T-cell (primary cell): ENCODE measurements at places on chromosomes 2 and 18.

- H3K4me3 ChIP-seq: no peak overlapping the region
- H3K27me3 ChIP-seq: peaks cover 37% of the 10 kb centered on the region
- H3K27ac ChIP-seq: no peak overlapping the region
- H3K4me1 ChIP-seq: no peaks in the 10 kb centered on the region
Measured at GRCh38 chr2:10971888-10972260, 60.1 kb downstream of the KCNF1 start.

GRCh38 chr18:67260841-67261240 lies 255.7 kb downstream of the DSEL start:
- peaks cover 11% of the 10 kb centered on the region for H3K4me1 ChIP-seq
- H3K27me3 ChIP-seq: no peaks in the 10 kb centered on the region
- no peak overlapping the region for H3K27ac ChIP-seq
- no peaks in the 10 kb centered on the region for H3K36me3 ChIP-seq
- H3K4me3 ChIP-seq: no peak overlapping the region

DNA sequence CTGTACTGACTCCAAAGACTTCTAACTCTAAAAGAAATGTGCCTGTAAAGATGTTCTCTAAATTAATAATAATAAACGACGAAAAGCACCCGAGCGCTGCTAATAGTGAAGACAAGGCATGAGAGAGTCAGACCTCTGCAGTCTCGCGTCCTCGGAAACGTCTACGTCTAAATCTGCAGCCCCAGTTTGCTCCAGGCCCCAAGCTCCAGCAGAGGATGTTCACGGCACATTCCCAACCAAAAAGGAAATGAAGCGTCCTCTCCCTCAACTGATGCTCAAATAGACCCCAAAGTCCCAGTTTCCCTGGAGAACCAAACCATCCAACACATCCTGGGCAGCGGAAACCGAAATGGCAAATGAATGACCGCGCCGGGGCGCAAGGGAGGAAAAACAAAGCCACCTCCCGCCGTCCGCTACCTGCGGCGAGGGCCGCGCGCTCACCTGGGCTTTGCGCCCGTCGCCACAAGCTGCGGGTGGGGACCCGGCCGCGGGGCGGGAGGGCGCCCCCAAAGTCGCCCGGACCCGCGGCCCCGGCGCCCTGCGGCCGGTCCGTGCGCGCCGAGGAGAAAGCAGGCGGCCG lies 47.1 kb upstream of the CCDC150 start:
- no peak overlapping the region for H3K27ac ChIP-seq
- H3K4me1 ChIP-seq: peaks cover 8% of the 10 kb centered on the region
- no peaks in the 10 kb centered on the region for H3K36me3 ChIP-seq
- no peak for DNase-seq
- H3K4me3 ChIP-seq: no peak overlapping the region

- no peaks in the 10 kb centered on the region for H3K27me3 ChIP-seq
- no peak overlapping the region for H3K4me3 ChIP-seq
- no peak overlapping the region for H3K27ac ChIP-seq
- no peak for DNase-seq
- no peaks in the 10 kb centered on the region for H3K36me3 ChIP-seq
- H3K4me1 ChIP-seq: no peaks in the 10 kb centered on the region
Measured at GRCh38 chr18:6741232-6741663, 11.7 kb downstream of the ARHGAP28 start.

DNA sequence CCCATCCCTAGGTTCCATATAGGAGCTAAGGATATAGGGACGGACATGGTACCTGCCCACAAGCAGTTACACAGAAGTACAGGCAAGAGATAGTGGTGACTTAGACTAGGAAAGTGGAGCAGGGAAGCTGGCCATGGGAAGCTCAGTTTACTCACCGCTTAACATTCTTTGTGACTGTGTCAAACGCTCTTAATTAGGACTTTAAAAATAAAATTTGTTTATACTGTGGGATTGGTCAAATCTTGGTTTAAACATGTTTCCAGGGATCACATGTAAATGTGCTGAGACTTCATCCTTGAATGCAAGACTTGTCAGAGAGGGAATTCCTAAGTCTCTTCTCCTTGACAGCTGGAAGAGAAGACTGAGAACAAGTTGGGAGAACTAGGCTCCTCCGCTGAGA lies 107.3 kb downstream of the MTCL1 start:
- H3K27me3 ChIP-seq: peaks cover 3% of the 10 kb centered on the region
- no peaks in the 10 kb centered on the region for H3K36me3 ChIP-seq
- DNase-seq: no peak
- H3K27ac ChIP-seq: no peak overlapping the region
- H3K4me3 ChIP-seq: no peak overlapping the region
- H3K4me1 ChIP-seq: peaks cover 7% of the 10 kb centered on the region

DNA sequence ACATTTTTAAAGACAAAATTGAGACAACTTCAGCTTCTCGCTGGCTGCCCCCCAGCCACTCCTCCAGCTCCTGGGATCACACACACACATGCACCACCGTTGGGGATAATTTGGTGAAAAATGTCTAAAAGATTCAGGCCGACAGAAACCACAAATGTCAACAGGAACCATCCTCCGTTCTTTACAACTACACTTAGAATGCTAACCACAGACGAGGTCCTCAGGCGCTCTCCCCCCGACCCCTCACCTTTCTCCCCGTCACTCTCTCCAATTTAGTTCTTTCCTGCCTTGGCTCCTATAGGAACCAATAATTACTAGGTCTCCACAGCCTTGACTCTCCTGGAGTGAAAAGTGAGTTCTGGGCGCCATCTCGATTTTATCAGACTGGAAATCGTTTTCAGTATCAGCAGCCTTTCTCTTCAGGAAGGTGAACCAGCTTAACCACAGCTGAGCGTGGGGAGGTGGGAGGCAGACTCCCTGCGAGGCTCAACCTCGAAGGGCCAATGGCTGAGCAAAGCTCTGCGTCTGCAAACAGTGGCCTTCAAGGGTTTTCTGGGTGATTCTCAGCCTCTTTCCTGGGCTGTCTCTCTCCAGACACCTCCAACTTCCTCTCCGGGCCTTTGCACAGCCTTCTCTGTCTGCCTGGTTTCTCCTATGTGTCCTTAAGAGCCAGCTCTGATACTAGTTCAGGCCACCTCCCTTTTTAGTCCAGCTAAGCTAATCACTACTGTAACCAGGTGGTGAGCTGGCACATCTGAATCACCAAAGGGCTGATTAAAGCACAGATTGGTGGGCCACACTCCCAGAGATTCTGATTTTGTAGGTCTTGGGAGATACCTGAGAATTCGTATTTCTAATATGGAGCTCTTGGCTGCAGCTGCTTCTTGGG lies 115.7 kb upstream of the COPS8 start:
- peak overlapping the region; percentile 1 for H3K4me3 ChIP-seq
- DNase-seq: peak; percentile 40
- no peaks in the 10 kb centered on the region for H3K36me3 ChIP-seq
- H3K4me1 ChIP-seq: peaks cover 31% of the 10 kb centered on the region

GRCh38 chr2:3345621-3346020 lies 32.0 kb downstream of the EIPR1 start:
- H3K27me3 ChIP-seq: no peaks in the 10 kb centered on the region
- no peaks in the 10 kb centered on the region for H3K4me1 ChIP-seq
- no peak overlapping the region for H3K27ac ChIP-seq
- no peak overlapping the region for H3K4me3 ChIP-seq
- DNase-seq: no peak

DNA sequence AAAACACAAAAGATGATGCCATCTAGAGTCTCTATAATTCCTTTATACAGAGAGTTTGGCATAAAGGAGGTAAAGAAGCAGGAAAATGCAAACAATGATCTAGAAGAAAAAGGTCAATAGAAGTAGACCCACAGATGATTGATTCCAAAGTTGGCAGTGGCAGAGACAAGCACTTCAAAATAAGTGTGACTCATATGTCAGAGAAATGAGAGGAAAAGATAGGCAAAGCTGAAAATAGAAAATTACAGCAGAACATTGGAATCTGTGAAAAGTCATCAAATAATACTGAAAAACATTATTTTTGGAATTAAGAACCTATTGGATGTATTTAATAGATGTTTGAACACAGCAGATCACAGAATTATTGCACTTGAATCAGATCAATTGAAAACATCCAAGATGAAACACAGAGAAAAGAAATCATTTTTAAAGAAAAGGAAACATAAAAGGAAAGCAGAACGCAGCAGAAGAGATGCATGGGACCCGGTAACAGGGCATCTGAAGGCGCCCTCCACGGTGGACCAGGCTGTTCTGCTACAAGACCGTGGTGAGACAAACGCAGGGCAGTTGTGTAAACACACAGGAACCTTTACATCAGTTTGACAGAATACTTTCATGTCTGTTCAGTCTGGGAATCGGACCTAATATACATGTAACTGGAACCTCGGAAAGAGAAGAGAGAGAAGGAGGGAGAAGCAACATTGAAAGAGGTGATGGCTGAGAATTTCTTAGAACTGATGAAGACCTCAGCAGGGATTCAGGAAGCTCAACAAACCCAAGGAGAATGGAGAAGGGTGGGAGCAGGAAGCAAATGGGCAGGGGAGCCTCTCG lies 74.6 kb upstream of the GPC1 start:
- no peak overlapping the region for H3K4me3 ChIP-seq
- H3K27me3 ChIP-seq: peaks cover 23% of the 10 kb centered on the region
- no peak overlapping the region for H3K27ac ChIP-seq
- no peaks in the 10 kb centered on the region for H3K4me1 ChIP-seq
- no peak for DNase-seq

GRCh38 chr2:215529271-215529670 lies 93.4 kb upstream of the FN1 start:
- no peak overlapping the region for H3K27ac ChIP-seq
- H3K4me3 ChIP-seq: no peak overlapping the region
- H3K4me1 ChIP-seq: no peaks in the 10 kb centered on the region
- no peak for DNase-seq

DNA sequence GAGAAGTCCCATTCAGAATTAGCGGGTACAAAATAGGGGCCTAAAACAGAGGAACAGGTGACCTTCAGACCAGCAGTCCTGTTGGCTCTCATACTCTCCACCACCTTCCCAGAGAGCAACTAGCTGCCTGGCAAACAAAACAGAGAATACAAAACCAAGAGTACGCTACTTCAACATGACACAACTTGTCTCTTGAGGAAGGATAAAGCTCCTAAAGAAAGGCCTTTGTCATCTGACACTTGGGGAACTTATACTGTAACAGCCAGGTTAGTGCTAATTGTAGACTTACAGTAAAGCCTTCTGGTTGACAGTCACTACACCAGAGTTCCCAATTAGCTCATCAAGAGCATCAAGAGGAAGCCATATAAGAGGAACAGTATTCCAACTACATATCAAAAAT lies 282.1 kb upstream of the NT5C1B start:
- no peaks in the 10 kb centered on the region for H3K4me1 ChIP-seq
- H3K27me3 ChIP-seq: no peaks in the 10 kb centered on the region
- H3K4me3 ChIP-seq: no peak overlapping the region
- no peak overlapping the region for H3K27ac ChIP-seq
- DNase-seq: no peak
- H3K36me3 ChIP-seq: no peaks in the 10 kb centered on the region

DNA sequence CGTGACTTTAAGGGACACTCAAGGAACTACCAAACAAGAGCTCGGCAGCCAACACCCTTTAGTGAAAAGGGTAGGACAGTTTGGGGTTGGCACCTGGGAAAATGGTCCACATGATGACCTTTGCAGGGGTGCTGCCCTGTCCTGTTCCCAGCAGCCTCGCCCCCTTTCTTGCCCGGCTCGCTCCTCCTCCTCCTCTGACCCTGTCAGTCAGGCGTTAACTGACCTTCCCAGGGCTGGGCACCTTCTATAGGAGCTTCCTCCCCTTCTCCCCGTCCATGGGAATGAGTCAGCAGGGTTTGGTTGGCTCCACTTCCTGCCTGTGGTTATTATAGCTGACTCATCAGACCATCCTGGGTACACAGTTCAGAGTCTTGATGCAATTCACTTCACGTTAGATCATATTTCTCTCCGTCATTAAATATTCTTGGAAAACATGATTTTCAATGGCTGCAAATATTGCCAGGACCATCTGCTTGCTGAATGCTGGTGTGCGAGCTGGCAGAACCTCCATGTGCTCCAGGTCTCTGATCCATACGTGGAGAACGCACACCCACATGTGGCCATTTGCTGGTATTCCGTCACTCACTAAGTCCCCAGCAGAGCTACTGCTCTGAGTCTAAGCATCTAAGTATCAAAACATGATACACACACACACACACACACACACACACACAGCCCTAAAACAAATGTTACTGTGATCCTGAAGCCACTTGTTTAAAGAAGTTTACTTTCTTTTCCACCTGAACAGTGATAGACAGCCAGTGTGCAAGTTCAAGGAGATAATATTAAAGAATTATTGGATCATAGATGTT lies 185.0 kb downstream of the ANAPC1 start:
- no peak overlapping the region for H3K4me3 ChIP-seq
- no peaks in the 10 kb centered on the region for H3K36me3 ChIP-seq
- H3K4me1 ChIP-seq: peaks cover 19% of the 10 kb centered on the region

- DNase-seq: no peak
- no peak overlapping the region for H3K4me3 ChIP-seq
- no peaks in the 10 kb centered on the region for H3K27me3 ChIP-seq
- H3K36me3 ChIP-seq: no peaks in the 10 kb centered on the region
Measured at GRCh38 chr2:37764739-37765138, 93.3 kb upstream of the CDC42EP3 start.

GRCh38 chr2:174670446-174670845 lies 72.8 kb upstream of the WIPF1 start:
- peaks cover 11% of the 10 kb centered on the region for H3K4me1 ChIP-seq
- H3K4me3 ChIP-seq: no peak overlapping the region
- no peak overlapping the region for H3K27ac ChIP-seq

DNA sequence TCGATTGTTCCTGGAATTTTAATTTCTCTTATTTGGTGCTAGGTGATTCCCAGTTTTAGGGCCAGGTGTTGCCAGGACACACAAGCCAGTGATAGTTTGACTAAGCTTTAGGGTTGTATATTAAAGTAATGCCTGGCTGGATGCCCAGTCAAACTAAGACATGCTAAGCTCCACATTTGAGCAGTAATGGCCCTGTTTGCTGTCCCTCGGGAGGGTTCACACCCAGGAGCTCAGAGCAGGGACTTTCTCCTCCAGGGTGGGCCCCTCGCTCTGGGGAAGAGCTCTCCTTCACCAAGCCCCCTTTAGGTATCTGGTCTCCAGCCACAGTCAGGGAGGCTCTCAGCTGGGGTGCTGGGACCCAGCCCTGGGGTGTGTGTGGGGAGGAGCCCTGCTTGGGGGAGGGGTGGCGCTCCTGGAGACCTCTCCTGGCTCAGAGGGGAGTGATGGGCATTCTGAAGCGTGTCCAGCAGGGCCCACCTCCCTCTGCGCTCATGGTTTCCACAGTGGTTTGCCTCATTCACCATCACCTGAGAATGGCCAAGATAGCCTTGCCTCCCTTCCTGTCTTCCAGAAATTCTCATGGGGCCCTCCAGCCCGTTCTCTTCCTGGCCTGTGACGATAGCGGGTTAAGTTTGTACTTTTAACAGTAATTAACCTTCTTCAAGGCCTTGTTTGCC lies 31.7 kb downstream of the INPP4A start:
- peaks cover 97% of the 10 kb centered on the region for H3K4me1 ChIP-seq
- H3K27ac ChIP-seq: peak overlapping the region; percentile 33
- H3K4me3 ChIP-seq: no peak overlapping the region
- peaks cover 9% of the 10 kb centered on the region for H3K36me3 ChIP-seq

DNA sequence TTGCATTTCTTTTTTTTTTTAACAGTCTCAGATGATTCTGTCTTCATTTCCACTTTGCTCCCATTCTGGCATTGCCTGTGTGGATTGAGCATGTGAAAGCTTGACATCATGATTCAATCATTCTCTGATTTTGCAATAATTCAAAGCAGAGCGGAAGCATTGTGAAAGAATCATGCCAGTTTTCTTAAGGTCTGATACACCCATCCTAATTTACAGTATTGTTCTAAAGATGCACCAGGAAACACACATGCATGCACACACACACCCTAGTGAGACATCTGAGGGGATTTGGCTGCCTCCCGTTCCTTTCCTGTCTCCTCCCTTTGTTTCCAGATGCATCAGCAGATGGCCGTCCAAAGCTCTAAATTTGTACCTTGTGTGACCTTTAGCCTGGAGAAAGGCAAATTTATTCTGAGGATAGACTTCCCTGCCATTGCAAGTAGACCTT lies 97.3 kb downstream of the FMNL2 start:
- no peak for DNase-seq
- no peaks in the 10 kb centered on the region for H3K27me3 ChIP-seq
- no peaks in the 10 kb centered on the region for H3K36me3 ChIP-seq
- no peaks in the 10 kb centered on the region for H3K4me1 ChIP-seq
